ENCODE measurements at places on chromosomes 7 and 10. TPM values are rescaled to one million over a fixed set of nuclear protein-coding genes. Genes with fewer than 3 reads are reported as not detected.

Gene ATOH7
- not detected for total RNA-seq

Gene WNT16
- not detected for total RNA-seq

Gene DTX2
- 25.6 TPM for total RNA-seq

Gene EBLN1
- total RNA-seq: not detected

Gene TLX1
- total RNA-seq: not detected

Gene TMEM229A
- total RNA-seq: not detected

Gene GLCCI1
- total RNA-seq: 45.1 TPM

Gene NPSR1
- total RNA-seq: not detected

Gene CFAP43
- total RNA-seq: 0.75 TPM

Gene MKX
- 1.7 TPM for total RNA-seq

Gene DRGX
- not detected for total RNA-seq

Gene FANK1
- 2.6 TPM for total RNA-seq

Gene SLC16A9
- total RNA-seq: 1.8 TPM

Gene TBX20
- total RNA-seq: not detected

Gene HOXA5
- 16.0 TPM for total RNA-seq

Gene UCMA
- total RNA-seq: not detected

Gene ICA1
- total RNA-seq: 27.0 TPM

Gene NEUROG3
- total RNA-seq: not detected

Gene CROT
- total RNA-seq: 8.4 TPM
